Activated CD4-positive, alpha-beta T cell treated with anti-CD3 and anti-CD28 coated beads, Interleukin-2, amount 50 U/mL, for 4 hours (primary cell): ENCODE measurements at places on chromosomes 12 and 14.

DNA sequence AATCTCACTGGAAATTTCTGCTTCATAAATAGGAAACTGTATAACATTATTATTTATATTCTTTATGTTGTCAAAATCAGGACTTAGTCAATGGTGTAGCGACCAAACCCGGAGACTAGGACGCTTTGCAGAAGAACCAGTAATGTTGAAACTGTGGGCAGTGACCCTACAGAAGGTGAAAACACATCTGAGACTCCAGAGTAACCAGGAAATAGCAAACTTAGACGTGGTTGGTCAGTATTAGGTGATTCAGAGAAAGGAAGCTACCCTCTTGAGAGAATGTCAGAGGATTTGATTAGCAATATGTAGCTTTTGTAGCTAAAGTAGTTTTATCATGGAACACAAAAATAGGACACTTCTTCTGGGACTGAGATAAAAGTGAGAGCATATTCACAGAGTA, 381.9 kb downstream of the SLC16A7 start:
- no peak for DNase-seq

- DNase-seq: no peak
Measured at GRCh38 chr12:873954-874353, 75.5 kb downstream of the RAD52 start.

DNA sequence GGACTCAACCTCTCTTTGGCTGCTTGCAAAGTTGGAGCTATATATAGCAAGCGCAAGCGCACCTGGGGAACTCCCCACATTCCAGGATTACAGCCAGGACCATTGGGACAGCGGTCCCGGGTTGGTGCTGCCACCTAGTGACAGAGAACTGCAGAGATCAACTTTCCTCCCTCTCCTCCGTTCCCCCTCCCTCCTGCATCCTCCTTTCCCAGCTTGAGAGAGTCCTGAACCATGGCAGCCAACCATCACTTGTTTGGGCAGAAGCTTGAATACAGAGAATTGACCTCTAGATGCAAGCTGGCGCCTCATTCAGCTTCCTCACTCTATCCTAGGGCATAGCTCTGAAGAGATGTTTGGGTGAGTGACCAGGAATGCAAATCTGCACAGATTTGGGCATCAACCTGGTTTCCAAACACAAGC, 17.4 kb upstream of the FLVCR2 start:
- peak; percentile 39 for DNase-seq

DNA sequence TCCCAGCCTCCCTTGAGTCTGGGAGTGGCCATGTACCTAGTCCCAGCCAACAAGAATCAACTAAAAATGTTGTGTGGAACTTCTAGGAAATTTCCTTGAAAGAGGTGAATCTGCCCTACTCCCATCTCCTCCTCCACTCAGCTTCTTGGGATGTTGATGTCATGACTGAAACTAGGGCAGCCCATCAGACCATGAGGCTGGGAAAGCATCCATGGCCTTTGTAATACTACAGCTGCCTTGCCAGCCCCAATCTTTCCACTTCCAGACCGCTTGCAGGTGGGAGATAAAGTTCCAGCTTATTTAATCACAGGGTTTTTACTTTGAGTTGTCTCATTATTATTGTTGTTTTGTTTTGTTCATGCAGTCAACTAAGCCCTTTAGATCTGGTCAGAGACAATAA, 170.3 kb upstream of the LMNTD1 start:
- DNase-seq: no peak

GRCh38 chr12:69415471-69416275, 54.5 kb upstream of the FRS2 start:
- no peak for DNase-seq

DNA sequence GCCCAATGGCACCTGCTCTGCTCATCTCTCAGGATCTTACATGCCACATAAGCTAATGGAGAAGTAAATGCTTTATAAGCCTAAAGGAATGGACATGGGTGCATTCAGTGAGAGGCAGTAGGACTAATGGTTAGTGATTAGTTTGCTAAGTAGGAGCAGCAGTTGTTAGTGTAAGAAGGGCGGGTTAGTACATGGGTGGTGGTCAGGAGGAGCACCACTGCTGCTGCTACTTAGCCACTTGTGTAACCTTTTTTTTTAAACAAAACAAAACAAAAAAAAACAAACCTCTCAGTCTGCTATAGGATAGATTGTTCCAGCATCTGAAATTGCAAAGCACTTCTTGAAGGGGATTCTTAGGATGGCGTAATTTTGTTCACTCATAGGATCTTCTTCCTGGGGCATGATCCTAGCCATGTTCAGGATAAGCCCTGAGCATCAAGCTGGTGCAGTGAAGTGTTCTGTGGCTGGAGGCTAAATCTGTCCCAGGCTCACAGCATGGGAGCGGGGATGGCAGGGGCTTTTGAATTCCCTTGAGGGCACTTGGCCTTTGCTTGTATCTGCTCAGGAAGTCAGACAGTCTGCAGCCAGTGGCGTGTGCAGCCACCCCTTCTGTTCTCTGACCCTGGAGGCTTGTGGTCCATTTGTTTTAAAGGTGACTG, 63.6 kb downstream of the CHST11 start:
- DNase-seq: no peak

GRCh38 chr12:120998435-120998834, 17.9 kb downstream of the C12orf43 start:
- no peak for DNase-seq

DNA sequence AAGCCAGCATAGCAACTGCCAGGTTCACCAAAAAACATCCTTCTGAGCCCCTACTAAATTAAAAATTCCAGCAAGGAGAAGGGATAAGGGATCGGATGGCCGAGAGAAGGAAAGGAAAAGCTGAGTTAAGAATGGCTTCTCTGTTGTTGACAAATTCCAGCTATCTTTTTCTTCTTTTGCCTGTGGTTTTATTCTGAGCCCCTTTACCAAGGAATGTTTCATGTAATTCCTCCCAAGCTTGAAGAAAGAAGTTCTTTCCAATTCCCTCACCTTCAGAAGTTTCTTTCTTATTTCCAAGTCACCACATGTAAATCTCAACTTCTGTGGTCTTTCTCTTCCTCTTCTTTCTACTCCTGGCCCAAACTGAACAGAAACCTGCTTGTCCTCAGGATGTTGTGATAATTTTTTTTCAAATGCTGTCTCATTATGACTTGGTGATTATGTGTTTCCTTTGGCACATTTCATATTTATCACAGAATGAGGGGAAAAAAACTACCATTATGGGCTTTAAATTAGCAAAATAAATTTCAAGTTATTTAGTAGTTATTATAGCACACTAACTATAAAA, 40.0 kb downstream of the FGD6 start:
- no peak for DNase-seq

- DNase-seq: no peak
Measured at GRCh38 chr14:44204061-44204835, 302.8 kb downstream of the FSCB start.

DNA sequence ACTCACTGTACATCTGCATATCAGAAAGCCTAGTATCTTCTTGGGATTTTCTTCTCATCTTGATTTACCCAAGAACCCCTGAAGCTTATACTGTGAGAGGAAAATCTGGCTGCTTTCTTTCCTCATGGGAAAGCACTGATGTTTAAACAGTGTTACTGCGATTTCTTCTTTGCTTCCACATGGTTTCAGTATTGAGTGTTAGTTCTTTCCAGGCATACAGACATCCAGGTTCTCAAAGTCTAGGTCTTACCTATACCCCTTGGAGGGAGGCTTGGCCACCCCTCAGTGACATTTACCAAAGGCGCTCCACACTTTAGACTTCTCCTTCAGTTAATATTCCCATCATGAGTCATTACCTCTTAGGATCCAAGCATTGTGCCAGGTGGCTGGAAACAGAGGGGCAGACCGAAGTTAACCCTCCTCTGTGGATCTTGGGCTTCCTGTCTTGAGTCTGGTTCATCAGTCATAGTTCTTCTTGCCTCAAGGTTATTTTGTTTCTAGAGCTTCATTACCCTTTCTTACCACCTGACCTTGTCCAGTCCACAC, 79.1 kb downstream of the TMEM117 start:
- DNase-seq: no peak

GRCh38 chr12:106492857-106493256, 89.9 kb upstream of the RFX4 start:
- no peak for DNase-seq

DNA sequence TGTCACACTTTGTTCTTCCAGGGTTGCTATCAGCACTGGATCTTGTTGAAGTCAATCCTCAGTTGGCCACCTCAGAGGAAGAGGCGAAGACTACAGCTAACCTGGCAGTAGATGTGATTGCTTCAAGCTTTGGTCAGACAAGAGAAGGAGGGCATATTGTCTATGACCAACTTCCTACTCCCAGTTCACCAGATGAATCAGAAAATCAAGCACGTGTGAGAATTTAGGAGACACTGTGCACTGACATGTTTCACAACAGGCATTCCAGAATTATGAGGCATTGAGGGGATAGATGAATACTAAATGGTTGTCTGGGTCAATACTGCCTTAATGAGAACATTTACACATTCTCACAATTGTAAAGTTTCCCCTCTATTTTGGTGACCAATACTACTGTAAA, 23.7 kb downstream of the VTI1B start:
- no peak for DNase-seq

- no peak for DNase-seq
Measured at GRCh38 chr12:1984759-1985158, 19.5 kb downstream of the DCP1B start.

DNA sequence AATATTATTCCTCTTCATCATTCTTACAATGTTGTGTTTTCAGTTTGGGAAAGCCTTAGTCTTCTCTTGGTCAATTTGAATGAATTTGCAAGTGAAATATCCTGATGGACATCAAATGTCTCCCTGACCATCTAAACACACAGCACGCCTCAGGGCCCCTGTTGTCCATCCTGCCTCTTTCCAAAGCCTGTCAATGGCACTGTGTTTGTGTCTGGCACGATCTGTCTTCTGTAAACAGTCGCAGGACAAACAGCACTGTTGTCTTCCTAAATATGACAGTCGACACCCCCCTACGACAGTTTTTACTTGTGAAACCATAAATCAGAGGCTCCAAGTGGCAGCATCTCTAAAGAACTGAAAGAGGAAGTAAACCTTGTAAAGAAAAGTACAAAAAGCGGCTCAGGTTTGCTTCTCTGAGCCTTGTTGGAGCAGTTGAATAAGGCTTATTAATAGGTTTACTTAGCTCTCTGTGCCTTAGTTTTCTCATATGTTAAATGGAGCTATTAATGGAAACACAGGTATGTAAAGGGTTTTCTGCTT, 285.8 kb downstream of the NRXN3 start:
- DNase-seq: no peak

DNA sequence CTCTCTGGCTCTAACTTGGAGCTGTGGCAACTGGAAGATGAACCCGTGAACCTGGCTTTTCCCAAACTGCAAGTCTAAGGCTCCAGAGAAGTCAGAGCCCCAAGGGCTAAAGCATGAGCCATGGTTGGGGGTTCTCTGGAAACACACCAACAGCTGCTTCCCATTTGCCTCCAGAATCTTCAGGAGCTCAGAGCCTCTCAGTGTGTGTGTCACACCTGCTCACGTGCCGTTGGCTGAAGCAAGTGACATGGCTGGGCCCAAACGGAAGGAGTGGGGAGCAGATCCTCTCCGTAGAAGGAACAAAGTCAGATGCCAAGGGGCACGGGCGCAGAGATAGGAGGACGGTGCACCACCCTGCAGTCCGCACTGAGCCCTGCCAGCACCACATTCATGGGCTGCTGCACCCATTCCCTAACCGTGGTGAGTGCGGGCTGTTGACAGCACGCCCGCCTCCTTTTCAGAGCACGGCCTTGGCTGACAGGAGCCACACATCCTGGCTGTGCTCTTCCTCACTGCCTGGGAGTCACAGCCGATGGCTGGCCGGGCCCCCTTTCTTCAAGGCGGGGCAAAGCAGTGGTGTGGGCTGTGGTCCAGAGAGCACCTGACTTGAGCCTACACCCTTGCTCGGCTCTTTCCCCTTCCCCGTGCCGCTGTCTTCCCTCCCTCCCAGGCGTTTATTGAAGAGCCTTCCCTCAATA, 16.6 kb upstream of the TRAF3 start:
- no peak for DNase-seq

- DNase-seq: no peak
Measured at GRCh38 chr14:64857979-64858744, 21.5 kb downstream of the SPTB start.

DNA sequence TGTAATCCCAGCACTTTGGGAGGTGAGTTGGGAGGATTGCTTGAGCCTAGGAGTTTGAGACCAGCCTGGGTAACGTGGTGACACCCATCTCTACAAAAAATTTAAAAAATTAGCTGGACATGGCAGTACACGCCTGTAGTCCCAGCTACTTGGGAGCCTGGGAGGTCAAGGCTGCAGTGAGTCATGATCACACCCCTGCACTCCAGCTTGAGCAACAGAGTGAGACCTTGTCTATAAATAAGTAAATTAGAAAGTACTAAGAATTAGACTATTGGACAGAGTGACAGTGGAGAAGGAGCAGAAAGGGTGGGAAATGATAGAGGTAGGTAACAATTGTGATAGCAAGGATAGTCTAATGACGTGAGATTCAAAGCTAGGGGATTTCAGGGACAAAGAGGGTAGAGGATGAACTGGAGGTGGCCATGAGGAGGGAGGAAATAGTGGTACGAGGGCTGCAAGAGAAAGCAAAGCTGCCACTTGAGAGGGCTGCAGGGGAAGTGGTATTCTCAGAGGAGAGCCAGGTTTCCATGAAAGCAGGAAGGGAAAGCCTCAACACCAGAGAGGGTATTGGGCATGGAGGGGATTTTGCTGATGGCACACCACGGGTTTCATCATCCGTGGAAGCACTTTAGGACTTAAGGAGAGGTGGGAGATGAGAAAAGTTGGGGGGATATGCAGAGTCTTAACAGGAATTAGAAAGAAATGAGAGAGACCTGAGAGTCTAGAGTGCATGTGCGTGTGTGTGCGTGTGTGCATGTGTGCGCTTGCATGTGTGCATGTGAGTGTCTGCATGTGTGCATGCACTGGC, 85.6 kb downstream of the SYNE2 start:
- DNase-seq: no peak

- no peak for DNase-seq
Measured at GRCh38 chr12:1289371-1290155, 298.5 kb downstream of the ERC1 start.

DNA sequence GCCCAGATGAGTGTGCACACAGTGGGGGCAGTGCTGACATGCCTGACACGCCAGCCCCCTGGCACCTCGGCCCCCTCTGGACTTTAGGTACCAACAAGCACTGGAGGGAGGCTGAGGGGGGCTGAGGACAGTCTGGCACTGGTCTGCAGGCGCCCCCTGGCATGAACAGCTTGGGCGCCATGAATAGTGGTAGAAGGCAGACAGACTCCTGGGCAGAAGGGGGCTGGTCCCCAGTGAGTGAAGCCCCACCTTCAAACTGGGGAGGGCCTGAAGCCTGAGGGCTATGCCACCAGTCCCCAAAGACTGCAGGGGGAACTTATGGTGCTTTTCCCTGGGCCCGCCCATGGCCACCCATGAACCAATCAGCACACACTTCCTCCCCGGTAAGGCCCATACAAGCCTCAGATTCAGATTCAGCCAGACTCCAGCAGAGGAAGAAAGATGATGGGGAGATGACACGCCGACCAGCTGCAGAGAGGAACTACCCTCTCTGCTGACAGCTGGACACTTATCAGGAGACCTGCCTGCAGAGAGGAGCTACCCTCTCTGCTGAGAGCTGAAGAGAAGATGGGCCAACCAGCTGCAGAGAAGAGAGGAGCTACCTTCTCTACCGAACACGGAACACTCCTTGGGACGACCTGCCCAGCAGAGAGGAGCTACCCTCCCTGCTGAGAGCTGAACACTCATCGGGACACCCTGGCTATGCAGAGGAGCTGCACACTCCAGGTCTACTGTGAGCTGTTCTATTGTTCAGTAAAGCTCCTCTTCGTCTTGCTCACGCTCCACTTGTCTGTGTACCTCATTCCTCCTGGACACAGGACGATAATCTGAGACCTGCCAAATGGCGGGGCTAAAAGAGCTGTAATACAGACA, 324.5 kb downstream of the PCNX1 start:
- DNase-seq: no peak
